Jurkat, Clone E6-1 (cell line): ENCODE measurements at places on chromosomes 7 and 10.
A peak's percentile ranks its signal among the peaks of the same experiment; 100 is the strongest.

GRCh38 chr10:110577056-110577455 is 9.6 kb downstream of the SMC3 start:
- DNase-seq = no peak

DNA sequence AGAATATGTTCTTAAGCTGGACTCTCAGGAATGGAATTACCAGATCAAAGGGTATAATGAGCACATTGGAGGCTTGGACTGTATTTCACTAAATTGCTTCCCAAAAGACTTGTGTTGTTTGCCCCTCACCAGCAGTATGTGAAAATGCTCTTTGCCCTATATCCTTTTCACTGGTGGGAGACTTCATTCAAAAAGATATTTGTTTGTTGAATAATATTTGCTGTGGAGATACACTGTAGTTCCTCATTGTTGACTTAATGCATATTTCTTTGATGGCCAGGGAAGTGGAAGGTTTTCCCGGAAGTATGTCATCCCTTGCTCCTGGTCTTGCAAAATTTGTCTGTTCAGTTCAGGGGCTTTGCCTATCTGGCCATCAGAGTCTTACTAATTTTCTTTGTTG is 19.4 kb downstream of the GSTO2 start:
- DNase-seq = no peak

DNA sequence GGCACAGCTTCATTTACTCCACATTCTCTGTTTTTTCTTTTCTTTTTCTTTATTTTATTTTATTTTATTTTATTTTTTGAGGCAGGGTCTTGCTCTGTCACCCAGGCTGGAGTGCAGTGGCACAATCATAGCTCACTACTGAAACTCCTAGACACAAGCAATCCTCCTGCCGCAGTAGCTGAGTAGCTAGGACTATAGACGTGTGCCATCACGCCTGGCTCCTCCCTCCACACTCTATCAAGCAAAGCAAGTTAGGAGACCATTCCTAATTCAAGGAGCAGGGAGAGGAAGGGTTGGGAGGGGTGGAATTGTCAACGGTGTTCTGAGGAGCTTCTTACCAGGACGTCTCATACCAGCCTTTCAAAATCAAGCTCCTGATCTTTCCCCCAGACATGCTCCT is 52.4 kb downstream of the OAT start:
- DNase-seq = no peak

DNA sequence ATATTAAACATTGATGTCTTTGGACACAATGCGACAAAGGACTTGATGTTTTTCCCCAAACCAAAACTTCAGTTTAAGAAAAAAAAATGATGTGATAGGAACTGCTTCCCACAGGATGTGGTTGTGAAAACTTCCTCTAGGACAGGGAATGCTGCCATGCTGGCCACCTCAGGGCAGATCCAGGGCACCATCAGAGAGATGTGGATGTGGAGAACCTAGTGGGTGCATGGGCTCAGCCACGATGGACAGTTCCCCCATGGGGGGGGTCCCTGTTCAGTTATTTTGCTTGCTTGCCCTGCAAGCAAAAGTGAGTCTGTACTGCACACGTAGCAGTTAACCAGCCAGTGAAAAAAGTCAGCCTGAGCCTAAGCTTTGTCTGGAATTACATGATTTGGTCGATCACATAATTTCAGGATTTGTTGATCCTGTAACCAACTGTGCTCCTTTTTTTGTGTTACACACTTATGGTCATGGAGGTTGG is 36.3 kb downstream of the LAMB4 start:
- DNase-seq = no peak

DNA sequence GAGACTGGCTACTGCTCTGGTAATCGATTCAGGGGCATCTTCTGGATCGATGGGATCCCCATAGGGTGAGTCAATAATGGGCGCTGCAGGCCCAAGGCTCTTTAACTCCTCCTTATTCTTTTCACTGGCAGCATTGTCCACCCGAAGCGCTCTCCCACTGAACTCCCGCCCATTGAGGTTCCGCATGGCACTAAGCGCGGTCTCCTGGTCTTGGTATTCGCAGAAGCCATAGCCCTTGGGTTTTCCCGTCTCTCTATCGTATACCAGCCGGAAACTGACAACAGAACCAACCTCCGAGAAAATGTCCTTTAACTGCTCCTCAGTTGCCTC is 285 bp downstream of the CSTF2T start:
- no peak for DNase-seq

GRCh38 chr10:93600446-93601145 is 439 bp downstream of the RBP4 start:
- no peak for DNase-seq

GRCh38 chr7:91034459-91035368 is 229.5 kb upstream of the FZD1 start:
- peak; percentile 6 for DNase-seq

DNA sequence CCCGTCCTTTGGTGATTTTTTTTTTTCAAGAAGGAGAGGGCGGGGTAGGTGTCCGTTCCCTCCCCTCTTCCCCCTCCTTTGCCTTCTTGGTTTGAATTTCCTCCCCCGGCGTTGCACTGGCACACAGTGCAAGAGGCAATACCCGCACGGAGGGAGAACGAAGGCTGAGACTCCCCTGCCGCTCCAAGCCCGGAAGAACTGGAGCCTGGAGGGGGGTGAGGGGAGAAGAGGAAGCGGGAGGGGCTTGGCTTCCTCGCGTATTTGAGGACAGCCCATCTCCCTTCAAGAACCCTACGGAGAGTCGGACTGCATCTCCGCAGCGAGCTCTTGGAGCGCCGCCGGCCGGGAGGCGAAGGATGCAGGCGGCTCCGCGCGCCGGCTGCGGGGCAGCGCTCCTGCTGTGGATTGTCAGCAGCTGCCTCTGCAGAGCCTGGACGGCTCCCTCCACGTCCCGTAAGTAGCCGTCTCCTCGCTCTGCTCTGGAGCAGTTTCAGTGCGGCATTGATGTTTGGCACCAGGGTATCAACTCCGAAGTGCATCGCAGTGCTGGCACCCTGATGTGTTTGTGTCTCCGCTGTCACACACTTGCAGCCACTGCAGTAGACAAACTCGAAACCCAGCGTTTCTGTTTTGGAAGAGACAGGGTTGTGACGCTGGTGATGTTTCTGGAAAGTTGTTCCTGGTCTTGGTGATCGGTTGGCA is at the start of gene CNTNAP2:
TSS of gene CNTNAP2 (plus strand) at position 281 of the 702 bp plus-strand sequence. CDS start at position 357, 76 bp downstream.
- no peak for DNase-seq

DNA sequence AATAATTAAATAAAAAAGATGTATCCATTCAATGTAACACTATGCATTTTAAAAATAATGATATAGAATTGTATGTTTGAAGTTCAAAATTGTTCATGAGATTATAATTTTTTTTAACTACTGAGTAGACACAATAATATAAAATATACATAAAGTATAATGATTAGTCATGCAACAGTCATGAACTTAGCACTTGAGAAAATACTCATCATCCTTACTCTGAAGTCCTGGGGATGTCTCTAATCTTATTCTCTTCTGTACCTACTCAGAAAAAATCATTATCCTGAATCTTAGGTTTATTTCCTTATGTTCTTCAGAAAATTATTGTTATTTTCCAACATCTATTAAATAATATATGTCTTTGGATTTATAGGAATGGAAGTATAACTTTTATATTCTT is 26.4 kb upstream of the IKZF1 start:
- no peak for DNase-seq

DNA sequence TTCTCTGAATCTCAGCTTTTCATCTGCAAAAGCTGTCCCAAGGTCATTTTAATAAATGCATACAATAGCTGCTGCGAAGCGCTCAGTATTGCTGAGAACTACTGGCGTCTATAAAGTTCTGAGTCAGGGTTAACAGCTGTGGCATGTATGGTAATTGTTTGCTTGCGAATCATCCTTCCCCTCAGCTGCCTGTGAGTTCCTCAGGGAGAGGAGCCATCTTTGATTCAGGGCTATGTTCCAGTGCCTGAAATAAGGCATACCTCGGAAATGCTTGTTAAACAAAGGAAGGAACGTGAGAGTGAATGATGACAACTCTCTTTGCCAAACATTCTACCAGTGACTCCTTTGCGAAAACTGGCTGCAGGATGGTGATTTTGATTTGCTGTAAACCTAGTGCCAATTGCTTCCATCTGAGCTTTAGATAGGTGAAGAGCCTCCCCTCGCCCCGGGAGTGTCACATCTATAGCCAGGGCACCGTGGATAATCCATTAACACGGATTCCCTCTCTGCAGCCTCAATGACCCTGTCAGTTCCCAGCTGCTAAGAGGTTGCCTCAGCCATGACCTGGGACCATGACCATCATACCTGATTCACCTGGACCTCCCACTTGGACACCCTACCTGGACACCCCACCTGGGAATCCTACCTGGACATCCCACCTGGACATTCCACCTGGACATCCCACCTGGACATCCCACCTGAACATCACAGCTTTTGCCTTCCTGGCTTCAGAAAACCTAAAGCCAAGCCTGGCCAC is 39.6 kb downstream of the GPRIN2 start:
- no peak for DNase-seq

DNA sequence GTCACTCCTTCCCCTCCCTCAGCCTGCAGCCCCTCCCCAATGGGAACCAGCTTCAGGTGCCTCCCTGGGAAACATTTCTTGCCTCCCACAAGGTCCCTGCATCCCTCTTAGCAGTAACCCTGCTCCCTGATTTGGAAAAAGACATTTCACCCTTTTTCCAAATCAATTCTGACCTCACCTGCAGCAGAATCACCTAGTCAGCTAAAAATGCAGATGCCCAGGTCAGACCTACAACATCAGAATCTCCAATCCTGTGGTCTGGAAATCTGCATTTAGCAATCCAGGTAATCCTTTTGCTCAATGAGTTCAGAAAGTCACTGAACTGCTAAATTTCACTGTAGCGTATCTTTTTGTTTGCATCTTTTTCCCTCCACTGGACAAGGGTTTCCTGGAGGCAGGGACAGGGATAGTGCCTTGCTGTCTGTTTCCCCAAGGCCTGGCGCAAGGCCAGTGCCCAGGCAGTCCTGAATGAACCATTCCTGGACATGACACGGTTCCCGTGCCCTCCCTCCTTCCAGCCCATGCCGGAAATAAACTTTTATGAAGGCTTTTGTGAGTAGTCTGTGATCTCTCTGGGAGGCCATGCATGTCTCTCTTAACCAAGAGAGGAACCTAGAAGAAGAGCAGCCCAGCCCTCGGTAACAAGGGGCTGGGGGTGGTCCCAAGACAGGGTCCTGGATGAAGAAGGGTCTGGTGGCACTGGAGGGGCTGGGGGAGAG is 44.0 kb downstream of the COL13A1 start:
- DNase-seq = no peak

DNA sequence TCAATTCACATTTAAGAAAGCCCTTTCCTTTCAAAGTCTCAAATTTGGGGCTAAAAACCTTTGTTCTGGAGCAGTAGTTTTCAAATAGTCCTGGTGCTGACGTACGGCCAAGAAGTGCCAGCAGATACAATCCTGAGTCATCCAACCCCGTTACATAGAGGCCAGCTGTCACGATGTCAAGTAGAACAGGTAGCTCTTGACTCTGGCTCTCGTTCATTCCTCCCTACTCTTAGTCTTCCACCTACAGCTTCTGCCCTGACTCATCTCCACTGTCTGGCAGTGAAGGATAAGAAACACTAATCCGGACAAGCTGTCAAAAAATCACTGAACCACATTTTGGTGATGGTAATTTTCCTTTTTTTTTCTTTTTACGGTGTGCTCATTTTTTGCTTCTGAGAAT is 132.4 kb upstream of the PTN start:
- no peak for DNase-seq

DNA sequence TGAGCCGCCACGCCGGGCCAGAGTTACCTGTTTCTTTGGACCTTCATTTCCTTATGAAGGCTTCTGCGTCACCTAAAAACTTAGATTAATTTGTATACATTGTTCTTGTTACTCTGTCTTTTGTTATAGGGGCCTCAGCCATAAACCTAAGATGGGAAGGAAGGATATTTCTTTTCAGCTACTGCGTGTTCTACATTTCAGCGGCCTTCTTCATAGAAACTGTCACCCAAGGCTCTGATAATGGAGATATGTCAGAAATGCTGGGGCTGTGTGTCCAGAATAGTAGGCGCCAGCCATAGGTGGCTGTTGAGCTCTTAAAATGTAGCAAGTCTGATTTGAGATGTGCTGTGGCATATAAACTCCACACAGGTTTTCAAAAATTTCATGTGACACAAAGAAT is 52.9 kb downstream of the HK1 start:
- DNase-seq = no peak

- DNase-seq = no peak
Measured at GRCh38 chr10:1581189-1581588, 156.1 kb downstream of the ADARB2 start.
